ENCODE measurements at places on chromosomes 13 and 19.

DNA sequence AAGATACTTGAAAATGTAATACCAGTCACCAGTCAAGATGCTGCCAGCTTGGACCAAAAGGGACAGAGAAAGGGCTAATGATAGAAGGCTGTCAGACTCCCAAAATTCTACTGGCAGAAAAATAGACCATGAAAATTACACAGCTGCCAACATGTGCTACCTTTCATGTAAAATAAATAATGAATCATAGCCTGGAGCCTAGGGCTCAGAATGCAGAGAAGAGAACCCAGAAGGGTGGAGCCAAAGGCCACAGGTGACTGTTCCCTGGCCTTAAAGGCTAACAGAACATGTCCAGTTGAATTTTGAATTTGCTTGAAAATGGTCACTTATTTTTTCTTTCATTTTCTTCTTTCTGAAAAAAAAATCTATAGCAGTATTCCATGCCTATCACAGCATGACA, 1827.0 kb upstream of the MIR17HG start:
- DNase-seq: no peak

DNA sequence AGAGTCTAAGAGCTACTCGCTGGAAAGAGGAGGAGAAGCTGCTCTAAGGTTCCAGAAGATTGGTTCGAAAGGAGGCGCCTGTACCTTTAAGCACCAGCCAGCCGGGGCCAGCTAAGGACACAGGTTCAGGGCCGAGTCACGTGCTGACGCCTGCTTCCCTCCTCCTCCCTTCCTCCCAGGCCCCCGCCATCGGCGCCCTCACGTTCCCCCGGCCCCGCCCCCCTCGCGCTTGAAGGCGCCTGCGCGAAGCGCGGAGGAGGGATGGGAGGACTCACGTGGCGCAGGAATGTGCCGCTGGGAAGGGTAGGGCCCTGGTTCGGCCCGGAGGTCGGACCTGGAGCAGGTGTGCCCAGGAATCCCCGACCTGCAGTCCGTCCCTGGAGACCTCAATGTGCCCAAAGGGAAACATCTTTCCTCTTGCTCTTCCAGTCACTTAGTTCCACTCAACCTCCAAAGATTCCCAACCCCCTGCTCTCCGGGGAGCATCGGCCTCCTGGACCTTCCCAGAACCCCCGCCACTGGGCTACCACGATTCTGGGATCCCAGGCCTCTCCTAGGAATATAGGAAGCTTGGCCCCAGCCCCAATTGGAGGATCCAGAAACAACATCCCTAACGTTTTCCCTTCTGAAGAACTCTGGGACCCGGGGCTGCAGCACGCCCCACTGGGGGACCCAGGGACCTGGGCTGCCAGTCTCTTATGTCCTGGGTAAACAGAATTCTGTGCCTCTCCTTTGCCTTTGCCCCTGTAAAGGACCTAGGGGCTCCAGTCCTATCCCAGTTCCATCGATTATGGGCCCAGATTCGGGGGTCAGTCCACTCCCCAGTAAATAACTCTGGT, 2.5 kb downstream of the DBP start:
- DNase-seq: peak; percentile 86

- DNase-seq: peak; percentile 97
These were observed 174.5 kb downstream of the KATNAL1 start for GRCh38 chr13:30132623-30133553.

GRCh38 chr19:33443638-33444561, 70.4 kb downstream of the CEBPG start:
- no peak for DNase-seq

DNA sequence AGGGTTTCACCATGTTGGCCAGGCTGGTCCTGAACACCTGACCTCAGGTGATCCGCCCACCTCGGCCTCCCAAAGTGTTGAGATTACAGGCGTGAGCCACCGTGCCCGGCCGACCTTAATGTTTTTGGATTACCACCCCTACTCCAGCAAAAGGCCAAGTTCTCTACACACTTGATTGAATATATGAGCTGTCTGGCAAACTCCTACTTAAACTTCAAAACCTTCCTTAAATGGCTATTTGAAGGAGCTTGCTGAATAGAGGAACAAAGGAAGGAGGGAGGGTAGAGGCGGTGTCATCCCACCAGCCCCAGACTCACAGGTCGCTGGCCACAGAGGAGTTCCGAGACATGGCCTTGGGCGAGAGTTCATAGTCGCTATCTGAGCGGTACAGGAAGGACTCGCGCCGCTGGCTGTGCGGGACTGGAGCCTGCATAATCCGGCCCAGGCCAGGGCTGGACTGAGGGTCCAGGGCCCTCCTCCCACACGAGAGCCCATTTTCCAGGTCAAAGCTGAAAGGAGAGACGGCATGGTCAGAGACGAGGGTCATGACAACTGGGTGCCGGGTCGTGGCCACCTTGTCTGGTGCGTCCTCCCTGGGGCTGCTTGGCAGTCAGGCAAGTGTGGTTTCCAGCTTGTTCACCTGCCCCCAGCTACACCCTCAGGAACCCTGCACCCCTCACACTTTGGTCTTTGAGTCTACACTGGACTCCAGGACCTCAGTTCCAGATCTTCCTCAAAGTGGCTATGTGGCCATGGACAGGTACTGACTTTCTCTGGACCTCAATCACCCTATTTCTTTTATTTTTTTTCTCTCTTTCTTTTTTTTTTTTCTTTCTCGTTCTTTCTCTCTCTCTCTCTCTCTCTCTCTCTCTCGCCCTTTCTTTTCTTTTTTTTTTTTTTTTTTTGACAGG, 4.2 kb downstream of the PDE4C start:
- DNase-seq: no peak

DNA sequence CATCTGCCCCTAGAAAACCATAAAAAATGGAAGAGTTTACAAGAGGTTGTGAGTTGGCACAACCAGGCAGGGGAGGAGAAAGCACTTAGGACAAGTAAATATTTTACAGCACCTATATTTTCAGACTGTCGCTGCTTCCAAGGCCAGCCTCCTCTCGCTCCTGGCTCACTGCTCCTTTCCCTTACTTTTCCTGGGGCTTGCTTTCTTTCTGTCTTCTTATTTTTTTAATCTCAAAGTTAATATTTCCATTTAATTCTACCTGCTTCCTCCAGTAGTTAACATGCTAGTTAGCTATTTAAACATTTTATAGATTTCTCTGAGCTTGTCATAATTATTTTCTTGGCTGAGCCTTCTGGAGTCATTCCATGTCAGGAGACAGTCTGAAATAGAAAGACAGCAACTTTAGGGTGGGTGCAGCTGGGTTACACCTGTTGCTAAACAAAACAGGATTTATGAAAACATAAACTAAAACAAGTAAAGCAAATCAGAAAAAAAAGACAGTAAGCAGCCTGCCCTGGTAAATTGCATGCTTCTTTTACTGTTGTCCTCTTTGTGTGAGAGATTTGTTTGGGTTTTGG, 330.1 kb downstream of the DLEU7 start:
- DNase-seq: no peak

DNA sequence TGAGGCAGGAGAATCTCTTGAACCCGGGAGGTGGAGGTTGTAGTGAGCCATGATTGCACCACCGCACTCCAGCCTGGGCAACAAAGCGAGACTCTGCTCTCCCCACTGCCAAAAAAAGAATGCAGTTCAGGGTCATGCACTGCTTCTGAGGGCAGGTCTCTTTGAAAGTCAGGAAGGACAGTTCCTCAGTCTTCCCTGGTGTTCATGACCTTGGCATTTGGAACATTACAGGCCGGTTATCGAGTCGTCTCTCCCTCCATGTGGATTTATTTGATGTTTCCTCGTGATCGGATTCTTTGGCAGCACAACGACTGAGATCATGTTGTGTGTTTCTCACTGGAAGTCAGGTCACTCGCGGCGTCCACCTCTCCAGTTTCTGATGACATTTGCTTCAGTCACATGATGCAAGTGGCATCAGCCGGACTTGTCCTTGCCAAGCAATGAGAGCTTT, 17.2 kb downstream of the FGF21 start:
- no peak for DNase-seq

GRCh38 chr13:113052971-113053370, 52.6 kb upstream of the F7 start:
- DNase-seq: no peak

DNA sequence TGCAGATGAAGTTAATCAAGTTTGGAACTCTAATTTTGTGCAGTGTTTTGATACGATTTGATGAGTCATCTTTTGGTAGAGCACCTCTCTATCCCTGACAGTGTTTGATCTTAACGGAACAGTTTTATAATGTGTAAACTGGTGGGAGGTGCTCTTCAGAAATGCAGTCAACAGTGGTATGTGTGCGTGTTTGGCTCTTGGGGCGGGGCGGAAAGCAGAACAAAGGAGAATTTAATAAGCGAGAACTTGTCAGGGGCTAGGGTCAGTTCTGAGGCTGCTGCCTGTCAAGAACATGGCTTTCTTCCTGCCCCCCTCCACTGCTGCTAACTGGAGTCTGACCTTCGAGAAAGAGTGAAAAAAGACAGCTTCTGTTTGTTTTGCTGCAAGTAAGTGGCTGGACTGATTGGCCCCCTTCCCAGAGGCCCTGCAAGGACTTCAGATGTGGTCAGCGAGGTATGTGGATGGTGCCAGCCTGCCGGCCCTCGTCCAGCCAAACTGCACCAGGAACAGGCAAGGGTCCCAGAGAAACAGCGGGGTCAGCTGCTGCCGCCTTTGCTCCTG, 40.8 kb downstream of the BBC3 start:
- peak; percentile 62 for DNase-seq

- peak; percentile 47 for DNase-seq
These were observed 16.9 kb upstream of the AP1M2 start for GRCh38 chr19:10603873-10604459.

DNA sequence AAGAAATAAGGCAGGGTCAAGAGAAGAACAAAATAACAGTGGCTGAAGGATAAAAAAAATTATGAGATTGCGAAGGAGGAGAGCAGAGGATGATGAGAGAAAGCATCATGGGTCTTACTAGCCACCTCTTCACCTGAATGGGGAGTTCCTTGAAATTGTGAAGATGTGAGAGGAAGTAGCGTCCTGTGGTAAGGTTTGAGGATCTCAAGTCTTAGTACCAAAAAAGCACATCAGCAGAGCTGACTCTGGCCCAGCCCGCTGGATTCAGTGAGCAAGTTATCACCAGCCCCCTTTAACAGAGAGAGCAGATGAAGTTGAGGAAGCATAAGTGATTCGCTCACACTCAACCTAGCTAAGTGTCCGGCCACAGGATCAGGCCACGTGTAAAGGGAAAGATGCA, 61.8 kb downstream of the RXFP2 start:
- no peak for DNase-seq

- DNase-seq: peak; percentile 52
These were observed 25.4 kb upstream of the GPR12 start for GRCh38 chr13:26785838-26786630.

- no peak for DNase-seq
These were observed 1.3 kb downstream of the ETV2 start for GRCh38 chr19:35642798-35643254.

- no peak for DNase-seq
These were observed 340.2 kb downstream of the DIAPH3 start for GRCh38 chr13:59823486-59823885.

- no peak for DNase-seq
These were observed 1.6 kb downstream of the SERTAD3 start for GRCh38 chr19:40442328-40443130.
